Mammary epithelial cell (primary cell): ENCODE measurements at places on chromosomes 2 and 18. TPM values are rescaled to one million over a fixed set of nuclear protein-coding genes. Genes with fewer than 3 reads are reported as not detected.

The HRH4 gene
- not detected for polyA plus RNA-seq

The SLC5A7 gene
- not detected for polyA plus RNA-seq

The NOSTRIN gene
- not detected for polyA plus RNA-seq

The KIF5C gene
- 0.06 TPM for polyA plus RNA-seq

The SCG2 gene
- polyA plus RNA-seq, result 0.16 TPM

The TFCP2L1 gene
- polyA plus RNA-seq, result 62.2 TPM

The ADAM23 gene
- 2.5 TPM for polyA plus RNA-seq

The LYG1 gene
- 0.51 TPM for polyA plus RNA-seq

The C18orf63 gene
- not detected for polyA plus RNA-seq

The CNNM4 gene
- polyA plus RNA-seq, result 7.8 TPM

The AQP12B gene
- polyA plus RNA-seq, result not detected

The C2orf66 gene
- polyA plus RNA-seq, result 0.14 TPM

The LRP1B gene
- polyA plus RNA-seq, result 0.03 TPM

The NPPC gene
- not detected for polyA plus RNA-seq

The AGXT gene
- not detected for polyA plus RNA-seq

- DNase-seq, result peak; percentile 58
These were observed 1.1 kb upstream of the DUSP2 start for GRCh38 chr2:96146153-96146880.

GRCh38 chr18:51692612-51693011 is 495.1 kb upstream of the MEX3C start:
- DNase-seq, result no peak

DNA sequence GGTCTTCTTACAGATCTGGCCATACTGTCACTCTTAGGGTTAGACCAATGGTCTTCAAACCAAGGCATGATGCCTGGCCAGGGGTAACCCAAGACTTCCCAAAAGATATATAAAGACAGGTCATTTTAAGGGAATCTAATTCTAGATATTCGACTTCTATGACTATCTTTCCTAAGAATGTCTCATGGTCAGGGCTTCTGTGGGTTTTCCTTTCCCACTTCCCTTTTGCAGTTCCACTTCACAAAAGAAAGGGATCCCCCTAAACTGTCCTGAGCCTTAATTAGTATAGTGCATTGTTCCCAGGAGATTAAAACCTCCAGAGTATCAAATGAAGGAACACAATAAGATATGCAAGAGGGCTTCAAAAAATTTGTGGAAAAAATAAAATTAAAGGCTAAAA is 223.6 kb upstream of the SIX2 start:
- DNase-seq, result no peak

- peak; percentile 44 for DNase-seq
These were observed 5.7 kb downstream of the CHPF start for GRCh38 chr2:219537657-219538488.

GRCh38 chr2:28267282-28267681 is 125.4 kb upstream of the FOSL2 start:
- DNase-seq, result no peak

GRCh38 chr2:54660752-54661151 is 62.7 kb upstream of the EML6 start:
- DNase-seq, result no peak

DNA sequence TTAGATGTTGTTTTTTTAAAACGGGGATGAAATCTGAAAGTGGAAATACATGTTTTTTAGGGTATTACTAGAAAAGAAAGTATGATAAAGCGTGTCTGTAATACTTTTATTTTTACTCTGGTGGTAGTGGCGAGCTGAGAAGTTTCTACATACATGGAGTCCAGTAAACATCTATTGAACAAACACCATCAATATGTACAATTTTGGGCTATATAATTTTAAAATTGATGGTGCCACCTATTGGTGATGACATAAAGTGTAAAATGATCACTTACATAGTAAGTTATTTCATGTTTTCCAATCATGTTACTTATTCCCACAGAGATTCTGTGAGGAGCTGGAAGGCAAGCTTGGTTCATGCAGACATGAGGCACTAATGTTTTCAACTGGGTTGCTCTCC is 31.5 kb upstream of the NFE2L2 start:
- DNase-seq, result peak; percentile 19

GRCh38 chr2:1366546-1367134 is 46.6 kb upstream of the TPO start:
- no peak for DNase-seq

DNA sequence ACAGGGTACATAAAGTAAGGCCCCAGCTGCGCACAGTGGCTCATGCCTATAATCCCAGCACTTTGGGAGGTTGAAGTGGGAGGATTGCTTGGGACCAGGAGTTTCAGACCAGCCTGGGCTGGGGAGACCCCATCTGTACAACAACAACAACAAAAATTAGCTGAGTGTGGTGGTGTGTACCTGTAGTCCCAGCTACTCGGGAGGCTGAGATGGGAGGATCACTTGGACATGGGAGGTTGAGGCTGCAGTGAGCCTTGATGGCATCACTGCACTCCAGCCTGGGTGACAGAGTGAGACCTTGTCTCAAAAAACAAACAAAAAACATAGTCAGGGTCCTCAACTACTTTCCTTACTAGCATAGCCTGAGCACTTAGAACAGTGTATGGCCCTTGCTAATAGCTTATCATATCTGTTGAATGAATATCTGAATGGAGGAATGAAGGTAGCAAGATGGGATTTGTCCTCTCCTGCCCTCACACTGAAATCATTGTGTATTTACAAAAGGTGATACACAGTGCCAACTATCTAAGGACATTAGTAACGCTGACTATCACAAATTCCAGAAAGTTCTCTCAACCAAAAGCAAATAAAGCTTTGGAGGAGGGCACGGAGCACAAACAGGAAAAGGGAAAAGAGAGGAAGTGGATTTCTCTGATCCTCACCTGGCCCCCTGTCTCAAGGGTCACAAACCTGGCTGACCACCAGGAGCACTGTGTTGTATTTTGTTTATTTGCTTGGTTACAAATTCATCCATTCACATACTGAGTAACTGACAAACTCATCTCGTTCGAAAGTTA is 38.1 kb downstream of the L3MBTL4 start:
- no peak for DNase-seq

DNA sequence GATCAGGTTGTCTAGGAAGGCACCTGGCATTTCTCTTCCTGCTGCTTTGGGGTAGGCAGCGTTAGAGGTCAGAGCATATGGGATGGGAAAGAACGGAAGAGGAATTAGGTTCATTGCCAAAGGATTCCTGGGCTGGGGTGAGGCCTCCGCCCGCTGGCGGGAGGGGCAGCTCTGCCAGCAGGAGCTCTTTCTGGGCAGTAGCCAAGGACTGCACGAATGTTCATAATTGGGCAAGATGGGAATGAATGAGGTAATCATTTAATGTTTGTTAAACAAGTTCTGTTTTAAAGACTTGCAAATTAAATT is 253.9 kb downstream of the AGAP1 start:
- peak; percentile 38 for DNase-seq

DNA sequence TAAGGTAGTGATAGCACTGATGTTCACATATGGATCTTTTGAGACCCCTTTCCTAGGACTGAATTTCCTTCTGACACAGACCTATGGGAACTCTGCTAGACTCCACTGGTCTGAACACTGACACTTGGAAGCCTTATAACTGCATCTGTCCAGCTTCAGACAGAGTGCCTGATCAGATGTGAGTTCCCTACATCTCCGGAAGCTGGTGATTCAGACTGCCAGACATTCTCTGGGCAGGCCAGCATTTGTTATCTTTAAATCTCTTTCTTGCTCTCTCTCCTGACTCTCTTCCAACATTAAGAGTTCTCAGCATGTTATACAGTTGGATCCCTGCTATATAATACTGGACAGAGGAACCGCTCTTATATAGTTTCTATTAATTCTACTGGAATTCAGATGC is 408.5 kb downstream of the ZEB2 start:
- DNase-seq, result peak; percentile 74

DNA sequence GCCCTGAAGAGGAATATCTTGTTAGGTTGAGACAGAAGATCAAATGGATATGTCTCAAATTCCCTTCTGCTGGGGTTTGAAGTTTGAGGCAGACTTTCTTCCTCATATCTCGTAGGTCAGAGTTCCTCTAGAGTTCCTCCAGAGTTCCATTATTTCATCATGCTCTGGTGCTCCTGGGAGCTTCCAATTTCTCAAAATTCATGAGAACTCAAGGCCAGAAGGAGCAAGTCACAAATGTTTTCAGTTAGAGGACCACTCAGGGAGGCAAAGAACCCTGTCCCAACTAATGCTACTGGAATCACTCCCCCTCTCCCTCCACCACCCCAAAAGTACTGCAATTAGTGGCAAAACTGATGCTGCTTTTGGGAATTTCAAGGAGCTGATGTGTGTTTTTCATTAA is 115.7 kb upstream of the RBMS1 start:
- DNase-seq, result no peak

- no peak for DNase-seq
These were observed 47.4 kb downstream of the ZBTB7C start for GRCh38 chr18:48361801-48362200.

DNA sequence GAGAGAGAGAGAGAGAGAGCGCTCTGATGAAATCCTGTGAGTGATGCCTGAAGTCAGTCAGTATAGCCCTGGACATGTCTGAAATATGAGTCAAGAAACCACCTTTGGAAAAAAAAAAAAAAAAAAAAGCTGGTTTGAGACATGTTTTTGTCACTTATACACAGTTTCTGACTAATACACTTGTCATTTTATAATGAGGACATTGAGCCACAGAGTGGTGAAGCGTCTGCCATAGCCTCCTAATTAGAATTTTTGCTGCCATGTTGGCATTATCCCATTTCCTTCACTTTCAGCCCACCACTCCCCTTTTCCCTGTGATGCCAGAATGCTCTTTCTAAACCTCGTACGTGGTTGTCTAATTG is 15.7 kb upstream of the MYO3B start:
- DNase-seq, result peak; percentile 87

GRCh38 chr18:22152093-22152492 is 17.3 kb upstream of the GATA6 start:
- DNase-seq, result no peak

GRCh38 chr2:20609349-20609994 is 41.4 kb downstream of the HS1BP3 start:
- no peak for DNase-seq

DNA sequence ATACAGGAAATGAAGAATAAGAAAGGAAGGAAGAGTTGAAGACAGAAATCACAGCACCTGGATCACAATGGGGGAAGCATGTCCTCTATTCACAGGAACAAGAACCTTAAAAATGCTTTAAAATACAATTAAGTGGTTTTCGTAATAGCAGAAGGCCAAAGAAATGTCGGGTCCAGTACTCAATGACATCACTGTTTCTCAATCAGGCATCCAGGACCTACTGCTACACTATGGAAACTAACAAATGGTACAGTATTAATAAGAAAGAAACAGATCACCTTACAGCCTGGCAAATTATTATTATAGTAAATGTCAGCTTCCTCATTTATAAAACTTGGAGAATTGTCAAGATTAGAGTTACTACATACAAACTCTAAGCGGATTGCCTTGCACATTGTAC is 15.8 kb downstream of the HNRNPLL start:
- DNase-seq, result no peak
